ENCODE measurements at places on chromosomes 7 and 10.

GRCh38 chr10:16799621-16800020 is 17.6 kb downstream of the RSU1 start:
- no peak for DNase-seq

- no peak for DNase-seq
Measured at GRCh38 chr7:149317986-149318672, 56.1 kb downstream of the ZNF783 start.

GRCh38 chr10:48941427-48942075 is 1.9 kb upstream of the LRRC18 start:
- DNase-seq = no peak

- no peak for DNase-seq
Measured at GRCh38 chr7:29237489-29237888, 42.9 kb downstream of the CHN2 start.

DNA sequence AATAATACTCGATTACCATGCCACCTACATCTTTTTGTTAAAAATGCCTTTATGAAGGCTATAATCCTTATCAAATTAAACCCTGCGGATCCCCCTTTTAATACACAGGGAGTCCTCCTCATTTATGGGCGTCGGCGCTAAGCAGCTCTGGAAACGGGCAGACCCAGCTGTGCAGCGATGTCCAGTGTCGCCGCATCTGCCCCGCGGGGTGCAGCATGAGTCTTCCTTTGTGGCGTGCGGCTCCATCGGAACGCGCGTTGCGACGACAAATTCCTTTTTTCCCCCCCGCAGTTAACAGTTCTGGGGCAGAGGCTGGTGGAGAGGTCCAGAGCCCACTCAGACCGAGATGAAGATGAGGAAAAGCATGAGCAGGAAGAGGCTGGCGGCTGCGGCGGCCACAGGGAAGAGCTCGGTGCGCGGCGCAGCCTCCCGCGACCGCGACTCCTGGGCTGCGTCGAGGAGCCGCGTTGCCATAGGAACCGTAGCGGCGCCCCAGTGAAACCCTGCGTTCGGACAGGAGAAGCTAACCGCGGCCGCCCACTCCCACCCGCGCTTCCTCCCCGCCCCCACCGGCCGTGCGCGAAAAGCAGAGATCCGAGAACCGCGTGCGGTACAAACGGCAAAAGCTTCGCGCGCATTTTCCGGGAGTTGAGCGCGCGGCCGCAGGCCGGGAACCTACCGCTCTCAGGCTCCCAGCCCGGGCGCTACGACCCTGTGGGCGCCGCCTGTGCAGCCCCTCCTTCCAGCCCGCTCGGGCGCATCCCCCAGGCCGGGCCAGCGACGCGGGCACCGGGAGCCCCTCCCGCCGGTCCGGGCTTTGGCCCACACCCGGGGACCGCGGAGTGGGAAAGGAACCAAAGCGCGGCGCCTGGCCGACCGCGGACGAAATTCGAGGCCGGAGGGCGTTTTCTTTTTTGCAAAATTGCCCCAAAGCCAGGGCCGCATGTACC is 130.6 kb downstream of the SPAG6 start:
- no peak for DNase-seq

DNA sequence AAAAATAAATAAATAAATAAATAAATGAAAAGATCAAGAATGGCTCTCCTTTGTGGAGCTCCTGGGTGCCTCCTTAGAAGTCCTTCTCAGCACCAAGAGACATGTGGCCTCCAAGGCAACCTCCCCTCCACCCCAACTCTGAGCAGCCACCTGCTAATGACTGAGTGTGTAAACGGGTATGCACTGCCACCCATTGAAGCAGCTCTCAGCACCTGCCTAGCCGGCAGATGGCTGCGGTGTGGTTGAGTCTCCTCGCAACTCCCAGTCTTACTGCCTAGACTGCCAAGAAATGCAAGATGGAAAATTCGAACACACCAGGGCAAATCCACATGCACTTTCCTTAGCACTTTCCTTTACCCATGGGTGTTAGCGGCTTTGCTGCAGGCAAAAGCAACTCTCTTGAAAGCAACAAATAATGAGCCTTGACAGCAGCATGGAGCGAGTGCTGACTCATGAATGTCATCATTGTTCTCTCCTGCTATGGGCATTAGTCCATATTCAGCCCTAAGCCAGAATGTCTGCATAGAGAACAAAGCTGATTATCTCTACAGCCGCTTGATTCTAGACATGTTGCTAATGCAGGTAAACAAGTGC is 913.9 kb upstream of the AUTS2 start:
- DNase-seq = no peak

GRCh38 chr10:110803830-110804338 is 67.8 kb upstream of the PDCD4 start:
- no peak for DNase-seq

DNA sequence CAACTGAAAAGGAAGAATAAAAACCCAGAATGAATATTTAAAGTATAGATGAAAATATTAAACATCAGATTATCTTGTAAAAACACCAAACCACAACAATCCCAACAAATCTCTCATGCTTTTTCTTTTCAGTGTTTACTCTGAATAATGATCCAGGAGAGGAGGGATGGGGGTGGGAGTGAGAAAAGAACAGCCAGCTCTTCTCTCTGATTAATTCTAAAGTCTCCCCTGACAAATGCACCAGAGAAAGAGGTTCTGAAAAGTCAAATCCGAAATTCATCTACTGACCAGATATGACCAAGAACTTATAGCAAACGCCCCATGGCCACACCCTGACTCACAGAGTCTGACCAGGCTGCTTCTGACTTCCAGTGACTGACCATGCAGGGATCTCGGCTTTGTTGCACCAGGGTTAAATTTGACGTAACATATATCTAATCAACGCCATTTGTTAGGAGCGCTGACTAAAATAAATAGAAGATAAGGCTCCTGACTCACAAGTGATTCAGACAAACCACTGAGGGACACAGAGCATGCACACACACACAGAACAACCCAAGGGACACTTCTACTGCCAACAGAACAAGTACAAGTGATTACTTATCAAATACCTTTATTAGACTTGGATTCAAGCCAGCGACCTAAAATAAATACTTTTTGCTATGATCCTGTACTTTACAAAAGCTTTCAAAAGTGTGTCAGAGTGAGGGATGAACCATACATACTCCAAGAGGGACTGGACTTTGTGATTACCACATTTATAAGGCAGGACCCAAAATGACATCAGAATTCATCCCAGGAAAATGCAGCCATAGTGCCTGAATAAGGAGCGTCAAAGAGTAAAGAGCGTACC is 9.3 kb upstream of the SPOCK2 start:
- DNase-seq = peak; percentile 80

- DNase-seq = no peak
Measured at GRCh38 chr10:130459851-130460490, 323.8 kb downstream of the GLRX3 start.

DNA sequence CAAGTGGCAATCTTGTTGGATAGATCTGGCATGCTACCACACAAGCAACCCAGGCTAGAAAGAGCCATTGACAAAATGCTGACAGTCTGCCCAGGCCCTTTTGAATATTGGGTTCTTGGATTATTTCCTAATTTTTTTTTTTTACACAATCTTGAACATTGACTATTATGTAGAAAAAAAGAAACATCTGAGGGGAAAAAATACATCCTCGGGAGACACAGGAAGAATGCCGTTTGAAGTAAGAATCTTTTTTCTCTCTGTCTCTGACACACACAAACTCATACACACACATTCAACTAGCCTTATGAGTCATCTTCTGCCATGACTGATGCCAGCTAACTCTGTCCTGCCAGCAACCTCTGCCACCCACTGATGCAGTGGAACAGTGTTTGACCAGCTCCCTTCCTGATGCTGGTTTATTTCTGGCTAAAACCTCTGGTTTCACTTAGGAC is 47.2 kb downstream of the SORBS1 start:
- peak; percentile 22 for DNase-seq

DNA sequence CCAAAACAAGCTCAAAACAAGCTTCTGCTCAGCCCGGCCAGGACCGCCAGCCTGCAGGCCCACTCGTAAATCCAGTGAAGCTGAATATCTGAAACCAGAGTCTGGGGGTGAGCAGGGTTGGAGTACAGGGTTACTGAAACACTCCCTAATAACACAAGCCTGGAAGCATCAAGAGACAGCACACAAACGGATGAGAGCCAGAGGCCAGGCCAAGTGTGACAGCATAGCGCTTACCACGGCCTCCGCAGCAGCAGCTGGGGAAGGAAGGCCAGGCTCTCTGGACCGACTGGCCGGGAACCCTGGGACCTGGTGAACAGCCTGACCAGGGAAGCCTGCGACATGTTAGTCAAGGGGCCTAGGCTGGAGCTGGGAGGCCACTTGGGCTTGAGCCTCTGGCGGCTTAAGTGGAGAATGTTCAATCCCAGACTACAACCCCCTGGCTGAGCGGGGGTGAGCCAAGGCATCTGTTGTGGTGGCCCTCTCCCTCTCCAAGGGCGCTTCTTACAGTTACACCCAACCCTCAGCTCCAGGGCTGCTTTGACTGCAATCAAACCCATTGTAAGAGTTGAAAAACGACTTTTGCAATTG is 21.7 kb upstream of the RNF32 start:
- no peak for DNase-seq

- no peak for DNase-seq
Measured at GRCh38 chr7:56537952-56538351, 421.7 kb upstream of the NUPR2 start.

DNA sequence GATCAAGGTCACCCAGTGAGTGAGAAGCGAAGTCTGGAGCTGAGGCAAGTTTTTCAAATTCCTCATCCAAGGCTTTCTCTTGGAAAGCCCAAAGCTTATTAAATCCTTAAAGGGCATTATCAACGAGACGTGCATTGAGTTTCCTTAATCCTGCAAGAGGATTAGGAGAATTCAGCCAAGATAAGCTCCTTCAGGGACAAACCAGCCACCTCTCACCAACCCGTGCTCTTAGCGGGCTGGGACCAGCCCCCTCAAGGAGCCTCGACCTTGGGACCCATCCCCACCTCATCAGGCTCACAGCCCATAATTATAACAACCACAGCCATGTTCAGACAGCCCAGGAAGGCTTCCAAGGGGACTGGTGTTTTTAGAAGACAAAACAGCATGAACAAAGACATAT is 12.0 kb upstream of the SLC29A4 start:
- DNase-seq = no peak

- DNase-seq = no peak
Measured at GRCh38 chr7:101922631-101923601, 105.5 kb downstream of the CUX1 start.

- no peak for DNase-seq
Measured at GRCh38 chr10:62637249-62638061, 167.1 kb upstream of the ADO start.

DNA sequence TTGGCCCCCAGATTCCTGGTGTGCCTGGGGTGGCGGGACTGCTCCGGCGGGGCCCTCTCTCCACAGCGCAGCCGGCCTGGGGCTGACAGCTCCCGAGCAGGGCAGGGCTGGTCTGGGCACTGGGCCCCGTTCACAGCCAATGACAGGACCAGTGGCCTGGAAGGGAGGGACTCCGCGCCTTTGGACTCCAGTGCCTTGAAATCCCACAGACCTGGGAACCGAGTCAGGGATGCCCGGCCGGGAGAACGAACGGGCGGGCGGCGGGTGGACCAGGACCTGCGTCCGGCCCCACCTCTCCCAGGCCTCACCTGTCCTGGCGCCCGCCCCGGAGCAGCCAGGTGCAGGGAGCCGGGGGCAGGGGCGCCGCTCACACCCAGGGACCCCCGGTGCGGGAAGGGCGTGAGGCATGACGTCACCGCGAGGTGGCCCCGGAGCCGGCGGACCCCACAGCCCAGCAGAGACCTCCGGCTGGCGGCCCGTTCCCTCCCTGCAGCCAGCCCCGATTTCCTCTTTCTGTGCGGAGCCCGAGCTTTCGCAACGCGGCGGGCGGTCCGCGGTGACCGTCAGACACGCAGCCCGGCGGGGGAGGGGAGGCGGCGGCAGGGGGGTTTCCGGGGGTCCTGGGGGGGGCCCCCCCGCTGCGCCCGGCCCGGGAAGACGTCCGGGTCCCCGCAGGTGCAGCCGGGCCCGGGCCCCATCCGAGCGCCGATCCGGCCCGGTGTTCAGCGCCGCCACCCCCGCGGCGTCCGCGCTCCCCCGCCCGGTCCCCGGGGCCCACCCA is 743 bp downstream of the ADAP1 start:
- peak; percentile 74 for DNase-seq

DNA sequence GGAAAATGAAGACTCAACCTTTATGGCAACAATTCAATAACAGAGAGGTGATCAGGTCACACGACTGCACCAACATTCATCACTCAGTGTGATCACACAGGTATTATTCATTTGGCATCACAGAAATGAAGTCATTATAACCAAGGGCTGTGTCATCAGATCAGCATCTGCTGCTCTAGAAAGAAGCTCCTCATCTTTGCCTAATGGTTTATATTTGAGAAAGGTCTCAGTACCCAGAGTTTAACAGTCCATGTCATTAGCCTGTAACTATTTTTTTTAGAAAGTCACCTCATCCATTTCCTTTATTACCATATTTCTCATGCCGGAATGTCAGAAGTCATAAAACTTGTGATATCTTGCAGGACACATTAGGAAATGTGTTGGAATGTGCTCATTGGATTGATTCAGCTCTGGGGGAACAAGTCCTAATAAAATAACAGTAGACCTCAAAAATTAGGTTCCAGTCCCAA is 45.1 kb upstream of the PRKG1 start:
- no peak for DNase-seq

DNA sequence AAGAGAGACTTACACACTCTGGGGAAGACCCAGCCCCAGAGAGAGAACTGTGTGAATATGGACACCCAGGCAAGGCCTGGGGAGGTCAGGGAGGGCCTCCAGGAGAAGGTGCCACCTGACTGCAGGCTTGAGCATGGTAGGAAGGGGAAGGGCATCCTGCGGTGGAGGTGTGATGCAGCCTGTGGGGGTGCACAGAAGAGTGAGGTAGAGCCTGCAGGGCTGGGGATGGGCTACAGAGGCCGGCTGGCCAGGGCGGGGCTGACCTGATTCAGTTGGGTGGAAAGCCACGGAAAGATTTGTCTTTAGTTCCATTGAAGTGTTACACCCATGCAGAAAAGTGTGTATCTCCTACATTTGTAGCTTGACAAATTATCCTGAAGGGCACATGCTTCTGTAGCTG is 47.6 kb downstream of the ZMIZ1 start:
- DNase-seq = no peak

DNA sequence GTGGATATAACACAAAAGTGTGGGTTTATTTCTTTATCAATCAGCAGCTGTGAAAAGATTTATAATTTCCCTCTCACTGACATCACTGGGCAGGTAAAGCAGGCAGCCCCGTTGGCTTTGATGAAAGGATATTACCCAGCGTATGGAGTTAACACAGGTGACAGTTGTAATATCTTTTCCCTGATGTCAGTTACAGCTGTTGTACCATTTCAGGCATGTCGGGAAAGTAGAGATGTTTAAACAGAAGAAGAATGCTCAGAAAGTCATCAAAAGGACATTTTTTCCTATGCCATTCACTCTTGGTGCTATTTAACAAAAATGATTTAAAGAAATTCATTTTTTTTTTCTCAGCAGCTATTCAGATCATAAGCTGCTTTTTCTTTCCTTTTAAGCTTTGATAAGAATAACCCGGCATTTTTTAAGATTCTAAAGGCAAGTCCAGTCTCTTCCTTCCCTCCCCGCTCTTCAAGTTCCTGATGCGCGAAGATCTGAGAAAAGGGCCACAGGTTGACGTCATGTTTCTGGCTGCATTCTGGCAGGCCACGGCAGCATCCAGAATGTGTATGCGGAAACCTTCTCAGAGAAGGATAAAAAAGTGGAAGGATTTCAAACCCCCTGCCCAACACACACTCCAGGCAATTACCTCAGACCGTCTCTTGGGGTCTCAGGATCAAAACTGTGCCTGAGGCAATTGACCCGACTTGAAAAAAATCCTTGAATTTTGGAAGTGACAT is 32.5 kb upstream of the ADAM12 start:
- DNase-seq = no peak

Data from LoVo (cell line).